Astrocyte of the hippocampus (primary cell): ENCODE measurements at places on chromosomes 4 and X.

- no peak for DNase-seq
These were observed 179.1 kb downstream of the BMPR1B start for GRCh38 chr4:94936854-94937253.

DNA sequence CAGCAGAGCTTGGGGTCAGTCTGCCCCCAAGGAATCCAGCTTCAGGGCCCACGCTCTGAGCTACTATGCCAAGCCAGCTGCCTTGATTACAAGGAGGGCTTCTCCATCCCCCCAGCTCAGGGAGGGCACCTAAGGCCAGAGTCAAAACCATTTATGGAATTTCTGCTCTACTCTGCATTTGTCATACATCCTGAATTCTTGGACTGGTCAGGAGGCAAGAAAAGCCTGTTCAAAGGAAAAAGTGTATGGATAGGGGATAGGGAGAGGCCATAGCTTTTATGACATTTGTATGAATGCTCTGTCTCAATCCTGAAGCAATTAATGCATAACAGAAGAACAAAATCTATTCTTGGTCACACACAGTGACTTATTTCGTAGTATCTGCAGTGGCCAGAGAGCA, 32.2 kb downstream of the EDNRA start:
- DNase-seq = no peak

DNA sequence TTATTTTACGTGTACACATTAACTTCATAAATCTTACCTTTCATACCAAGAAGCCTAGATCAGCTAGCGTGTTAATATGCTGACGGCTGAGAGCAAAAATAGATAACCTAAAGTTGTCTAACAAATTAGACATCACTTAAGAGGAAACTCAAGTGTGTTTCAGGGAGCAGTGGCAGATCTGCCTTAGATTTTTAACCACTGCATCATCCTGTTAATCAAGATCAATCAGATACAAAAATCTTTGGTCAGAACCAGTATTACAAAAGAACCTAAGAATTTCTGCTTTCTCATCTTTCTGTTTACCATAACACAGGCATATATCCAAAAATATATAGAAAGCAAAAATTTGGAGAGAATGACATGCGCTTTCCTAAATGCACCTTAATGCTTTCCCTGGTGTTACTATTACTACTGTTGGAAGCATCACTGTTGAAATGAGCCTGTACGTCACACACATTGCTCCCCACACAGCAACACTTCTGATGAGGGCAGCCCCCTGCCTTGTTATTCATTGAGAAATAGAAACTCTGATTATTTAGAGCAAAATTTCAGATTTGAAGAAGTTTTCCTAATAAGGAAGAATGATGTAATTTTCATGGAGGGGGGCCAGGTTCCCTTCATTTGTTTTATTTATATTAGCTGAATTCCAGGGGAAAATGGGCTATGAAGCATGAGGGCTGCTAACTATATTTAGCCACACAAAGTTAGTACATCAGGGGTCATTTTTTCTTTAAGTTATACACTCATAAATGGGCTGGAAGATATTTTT, 152.3 kb downstream of the CBR4 start:
- DNase-seq = peak; percentile 84

DNA sequence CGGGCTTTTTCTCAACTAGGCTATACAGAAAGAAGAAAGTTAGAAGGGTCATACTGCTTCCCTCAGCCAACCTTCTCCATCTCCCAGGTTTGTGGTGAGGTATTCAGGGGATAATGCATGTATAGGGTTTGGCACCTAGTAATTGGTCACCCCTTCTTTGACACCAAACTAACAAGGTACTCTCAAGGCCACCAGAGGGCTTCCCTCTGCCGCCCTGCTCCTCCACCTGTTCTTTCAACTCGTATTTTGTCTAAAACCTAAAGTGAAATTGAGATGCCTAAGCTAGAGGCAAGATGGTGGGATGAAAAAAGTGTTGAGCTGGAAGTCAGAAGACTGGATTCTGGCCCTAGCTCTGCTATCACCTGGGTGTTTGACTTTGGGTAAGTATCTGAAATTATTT, 22.0 kb downstream of the CT47C1 start:
- no peak for DNase-seq

DNA sequence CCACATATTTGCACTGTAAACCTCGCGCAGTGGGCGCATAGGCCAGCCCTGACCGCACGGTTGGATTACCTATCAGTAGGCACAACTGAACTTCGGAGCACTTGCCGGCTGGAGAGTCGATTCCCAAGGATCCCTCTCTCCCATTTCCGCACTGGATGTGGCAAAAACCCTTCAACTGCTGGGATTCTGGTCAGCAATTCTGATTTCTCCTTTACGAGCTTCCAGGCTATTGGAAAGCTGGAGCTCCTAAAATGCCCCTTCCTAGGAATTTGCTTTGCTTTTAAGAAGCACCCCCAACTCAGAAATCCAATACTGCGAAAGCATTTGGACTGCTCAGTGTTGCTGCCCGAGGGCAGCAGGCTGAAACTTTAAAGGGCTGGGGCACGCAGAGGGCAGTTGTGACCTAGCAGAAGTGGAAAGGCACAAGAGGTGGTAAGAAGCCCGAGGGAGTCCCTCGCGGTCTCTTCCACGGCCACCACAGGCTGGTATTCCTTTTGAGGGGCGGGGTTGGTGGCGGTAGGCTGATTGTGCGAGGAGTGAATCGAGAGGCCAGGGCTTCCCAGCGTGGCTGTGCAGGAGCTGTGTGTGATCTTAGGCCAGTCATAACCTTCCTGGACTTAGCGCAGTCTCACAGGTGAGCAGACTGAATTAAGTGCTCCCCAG, 1.6 kb downstream of the ZAR1 start:
- DNase-seq = no peak

GRCh38 chr4:144906181-144906925, 191.6 kb downstream of the ANAPC10 start:
- DNase-seq = peak; percentile 77

- no peak for DNase-seq
These were observed 5.7 kb downstream of the TRIM75 start for GRCh38 chr4:165059386-165059785.

GRCh38 chr4:154778264-154778663, 2.8 kb upstream of the RBM46 start:
- DNase-seq = no peak
